ENCODE measurements at places on chromosomes 7 and 10.

GRCh38 chr7:94054130-94054529 lies 50.0 kb upstream of the BET1 start:
- DNase-seq: no peak

DNA sequence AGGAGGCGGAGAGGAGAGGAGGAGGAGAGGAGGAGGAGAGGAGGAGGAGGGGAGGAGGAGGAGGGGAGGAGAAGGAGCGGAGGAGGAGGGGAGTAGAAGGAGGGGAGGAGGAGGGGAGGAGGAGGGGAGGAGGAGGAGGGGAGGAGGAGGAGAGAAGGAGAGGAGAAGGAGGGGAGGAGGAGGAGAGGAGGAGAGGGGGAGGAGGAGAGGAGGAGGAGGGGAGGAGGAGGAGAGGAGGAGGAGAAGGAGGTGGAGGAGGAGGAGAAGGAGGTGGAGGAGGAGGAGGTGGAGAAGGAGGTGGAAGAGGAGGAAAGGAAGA lies 15.5 kb upstream of the CRCP start:
- DNase-seq: no peak

DNA sequence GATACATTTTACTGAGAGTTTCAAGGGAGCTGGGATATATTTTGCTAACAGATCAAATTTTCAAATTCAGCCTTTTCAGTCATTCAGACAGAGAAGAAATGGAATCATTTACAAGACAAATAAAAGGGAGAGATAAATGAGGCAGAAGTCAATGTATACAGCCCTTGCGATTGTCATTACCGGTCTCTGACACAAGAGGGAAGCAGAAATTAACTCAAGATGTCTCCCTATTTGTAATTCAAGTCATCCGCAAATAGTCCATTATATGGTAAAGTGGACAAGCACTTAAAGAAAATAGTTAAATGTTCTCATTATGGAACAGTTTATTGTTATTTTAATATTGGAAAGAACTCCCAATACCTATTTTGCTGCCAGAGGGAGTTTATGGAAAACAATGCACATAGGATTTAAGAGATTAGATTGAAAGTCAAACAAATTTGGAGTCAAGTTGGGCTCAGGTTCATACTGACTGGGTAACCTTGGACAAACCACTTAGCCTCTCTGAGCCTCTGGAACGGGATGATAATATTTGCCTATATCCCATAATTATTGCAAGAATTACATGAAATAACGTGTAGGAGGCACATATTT lies 89.3 kb upstream of the PRKCQ start:
- no peak for DNase-seq

- DNase-seq: no peak
Observed at GRCh38 chr7:90836937-90837336, 240.8 kb downstream of the CDK14 start.

GRCh38 chr10:109957092-109957797 lies 33.9 kb upstream of the XPNPEP1 start:
- no peak for DNase-seq

- no peak for DNase-seq
Observed at GRCh38 chr7:140045697-140046096, 17.1 kb downstream of the PARP12 start.

- no peak for DNase-seq
Observed at GRCh38 chr10:112799038-112799437, 151.0 kb upstream of the TCF7L2 start.

- no peak for DNase-seq
Observed at GRCh38 chr7:78212476-78213060, 414.0 kb downstream of the PHTF2 start.

GRCh38 chr10:71079761-71080380 lies 132.5 kb upstream of the UNC5B start:
- DNase-seq: no peak

GRCh38 chr7:13992596-13992964 lies 3.1 kb upstream of the ETV1 start:
- no peak for DNase-seq

DNA sequence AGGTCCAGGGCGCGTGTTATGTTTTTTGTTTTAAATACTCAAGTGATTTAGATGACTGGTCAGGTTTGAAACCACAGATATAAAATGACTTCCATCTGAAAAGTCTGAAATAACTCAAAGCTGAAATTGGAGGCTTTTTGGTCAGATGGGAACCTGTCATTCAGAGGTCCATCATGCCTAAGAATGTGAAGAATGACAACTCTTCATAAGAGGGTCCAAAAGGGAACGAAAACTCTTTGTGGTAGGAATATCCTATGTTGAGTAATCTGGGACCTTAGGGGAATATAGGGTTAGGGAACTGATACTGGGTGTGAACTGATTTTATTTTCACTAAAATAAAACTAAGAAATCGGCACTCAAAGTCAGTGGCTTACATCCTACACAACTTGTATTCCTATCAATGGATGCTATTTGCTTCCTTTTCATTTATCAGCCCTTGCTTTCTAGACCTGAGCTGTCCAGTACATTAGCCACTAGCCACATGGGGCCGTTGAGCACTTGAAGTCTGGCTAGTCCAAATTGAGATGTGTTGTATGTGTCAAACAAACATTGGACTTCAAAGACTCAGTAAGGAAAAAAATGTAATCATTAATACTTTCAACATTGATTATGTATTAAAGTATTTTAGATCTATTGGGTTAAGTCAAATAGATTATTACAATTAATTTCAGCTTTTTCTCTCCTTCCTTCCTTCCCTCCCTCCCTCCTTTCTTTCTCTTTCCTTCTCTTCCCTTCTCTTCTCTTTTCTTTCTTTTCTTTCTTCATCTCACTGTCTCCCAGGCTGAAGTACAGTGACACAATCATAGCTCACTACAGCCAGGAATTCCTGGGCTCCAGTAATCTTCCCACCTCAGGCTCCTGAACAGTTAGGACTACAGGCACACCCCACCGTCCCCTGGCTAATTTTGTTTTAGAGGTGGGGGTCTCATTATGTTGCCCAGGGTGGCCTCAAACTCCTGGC lies 56.5 kb upstream of the KDM7A start:
- DNase-seq: no peak

DNA sequence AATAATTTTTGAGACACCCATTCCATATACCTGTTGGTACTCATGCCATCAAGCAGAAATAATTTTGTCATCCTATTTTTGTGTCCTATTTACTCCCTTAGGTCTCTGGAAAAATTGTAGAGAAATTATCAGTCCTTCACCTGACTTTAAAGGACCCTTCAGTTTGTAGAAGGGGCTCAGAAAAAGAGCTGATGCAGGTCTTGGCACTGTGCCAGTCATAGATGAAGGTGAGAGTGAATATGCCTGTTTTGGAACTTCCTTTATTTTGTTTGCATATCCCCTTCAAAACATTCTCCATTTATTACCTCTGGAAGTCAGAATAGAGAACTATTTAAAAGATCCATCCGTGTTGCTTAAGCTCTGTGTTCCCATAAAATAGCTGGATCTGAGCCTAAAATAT lies 321.0 kb upstream of the TPK1 start:
- DNase-seq: no peak

- no peak for DNase-seq
Observed at GRCh38 chr7:31873816-31874597, 187.0 kb downstream of the PPP1R17 start.

DNA sequence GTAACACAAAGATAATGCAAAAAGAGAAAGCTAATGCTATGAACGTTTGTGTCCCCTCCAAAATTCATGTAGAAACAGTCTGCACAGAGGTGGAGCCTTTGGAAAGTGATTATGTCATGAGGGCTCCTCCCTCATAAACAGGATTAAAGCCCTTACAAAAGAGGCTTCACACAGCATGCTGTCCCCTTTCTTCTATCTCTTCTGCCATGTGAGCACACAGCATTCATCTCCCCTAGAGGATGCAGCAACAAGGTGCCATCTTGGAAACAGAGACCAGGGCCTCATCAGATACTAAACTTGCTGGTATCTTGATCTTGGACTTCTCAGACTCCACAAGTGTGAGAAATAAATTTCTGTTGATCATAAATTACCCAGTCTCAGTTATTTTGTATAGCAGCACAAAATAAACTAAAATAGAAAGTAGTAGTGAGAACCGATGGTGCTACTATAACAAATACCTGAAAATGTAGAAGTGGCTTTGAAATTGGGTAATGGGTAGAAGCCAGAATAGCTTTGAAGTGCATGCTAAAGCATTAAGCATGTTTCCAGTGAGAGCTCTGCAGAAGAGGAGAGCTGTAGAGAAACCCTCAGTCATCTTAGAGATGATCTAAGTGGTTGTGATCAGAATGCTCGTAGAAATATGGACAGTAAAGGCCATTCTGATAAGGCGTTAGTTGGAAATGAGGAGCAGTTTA lies 108.7 kb downstream of the DNAJC1 start:
- DNase-seq: no peak

GRCh38 chr7:137933270-137934017 lies 68.4 kb downstream of the CREB3L2 start:
- no peak for DNase-seq

DNA sequence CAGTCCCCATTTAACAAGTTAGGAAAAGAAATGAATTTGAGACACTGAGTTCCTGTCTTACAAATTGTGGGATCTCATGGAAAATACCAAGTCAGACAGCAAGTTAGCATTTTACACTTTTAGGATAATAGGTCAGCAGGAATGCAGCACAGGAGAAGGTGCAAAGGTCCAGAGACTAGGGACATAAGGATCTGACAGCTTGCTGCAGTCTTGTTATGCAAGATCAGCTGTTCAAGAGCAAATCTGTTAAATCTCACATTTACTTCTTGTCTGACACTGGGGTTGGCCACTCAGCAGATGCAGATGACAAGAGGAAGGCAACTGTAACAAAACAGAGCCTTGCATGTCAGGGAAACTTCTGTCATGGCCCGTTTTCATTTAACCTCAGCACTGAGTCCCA lies 239.6 kb downstream of the PHF14 start:
- no peak for DNase-seq

GRCh38 chr7:2519119-2519930 lies at the start of gene LFNG:
Gene LFNG (plus strand): TSS chr7:2519774. CDS start chr7:2519862, 88 bp downstream.
- DNase-seq: no peak

DNA sequence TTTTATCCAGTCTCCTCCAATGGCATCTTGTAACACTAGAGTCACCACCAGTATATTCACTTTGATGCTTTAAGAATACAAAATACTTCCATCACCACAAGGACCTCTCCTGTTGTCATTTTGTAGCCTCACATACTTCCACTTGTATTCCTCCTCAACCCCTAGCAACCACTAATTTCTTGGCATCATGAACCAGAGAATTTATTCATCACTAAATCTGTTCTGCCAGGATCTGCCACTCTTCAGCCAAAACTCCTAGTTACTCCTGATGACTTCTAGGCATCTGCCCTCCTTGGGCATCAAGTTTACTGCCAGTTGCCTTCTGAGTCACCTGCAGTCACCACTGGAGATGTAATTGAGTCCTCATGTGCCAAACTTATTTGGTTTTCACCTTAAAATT lies 906.8 kb downstream of the CNTNAP2 start:
- DNase-seq: no peak

- DNase-seq: no peak
Observed at GRCh38 chr7:27515933-27516332, 146.8 kb downstream of the HIBADH start.

- no peak for DNase-seq
Observed at GRCh38 chr7:98213888-98214810, 2.9 kb downstream of the BHLHA15 start.

DNA sequence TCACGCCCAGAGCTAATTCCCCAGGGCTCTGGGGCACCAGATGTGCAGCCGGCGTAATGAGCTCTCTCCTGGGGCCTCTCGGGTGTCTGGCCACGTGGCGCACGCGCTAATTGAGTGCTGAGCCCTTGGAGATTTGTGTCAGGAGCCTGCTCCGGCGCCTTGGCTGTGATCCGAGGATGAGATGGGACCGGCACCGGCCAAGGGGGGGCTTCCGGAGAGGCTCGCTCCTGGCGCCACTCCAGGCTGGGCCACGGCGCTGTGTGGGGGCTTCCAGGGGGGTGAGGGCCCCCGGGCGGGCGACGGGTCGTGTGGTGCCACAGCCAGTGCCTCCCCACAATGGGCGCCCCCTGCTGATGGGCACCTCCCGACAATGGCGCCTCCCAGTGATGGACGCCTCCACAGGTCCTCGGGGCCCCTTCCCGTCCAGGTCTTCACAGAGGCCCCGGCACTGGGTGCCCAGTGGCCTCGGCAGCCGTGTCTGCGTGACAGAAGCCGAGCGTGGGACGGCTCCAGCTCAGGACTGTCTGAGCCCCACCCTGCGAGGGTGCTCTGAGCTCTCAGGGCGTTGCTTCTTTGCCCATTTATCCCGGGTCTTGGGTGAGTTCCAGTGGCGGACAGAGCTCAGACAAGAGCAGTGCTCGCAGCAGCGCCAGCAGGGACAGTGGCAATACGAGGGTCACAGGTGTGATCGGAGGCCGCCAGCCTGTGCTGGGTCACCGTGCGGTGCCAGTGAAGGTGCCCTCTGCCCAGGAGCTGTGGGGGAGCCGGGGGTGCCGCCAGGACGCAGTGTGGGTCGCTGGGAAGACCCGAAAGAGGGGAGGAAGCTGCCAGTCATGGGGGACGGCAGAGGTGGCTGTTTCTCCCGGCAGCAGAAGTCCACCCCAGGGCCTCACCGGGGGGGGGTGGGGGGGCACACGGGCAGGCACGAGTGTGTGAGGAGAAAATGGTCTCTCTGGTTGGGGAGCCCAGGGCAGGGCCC lies 8.2 kb upstream of the NKX6-2 start:
- DNase-seq: no peak

DNA sequence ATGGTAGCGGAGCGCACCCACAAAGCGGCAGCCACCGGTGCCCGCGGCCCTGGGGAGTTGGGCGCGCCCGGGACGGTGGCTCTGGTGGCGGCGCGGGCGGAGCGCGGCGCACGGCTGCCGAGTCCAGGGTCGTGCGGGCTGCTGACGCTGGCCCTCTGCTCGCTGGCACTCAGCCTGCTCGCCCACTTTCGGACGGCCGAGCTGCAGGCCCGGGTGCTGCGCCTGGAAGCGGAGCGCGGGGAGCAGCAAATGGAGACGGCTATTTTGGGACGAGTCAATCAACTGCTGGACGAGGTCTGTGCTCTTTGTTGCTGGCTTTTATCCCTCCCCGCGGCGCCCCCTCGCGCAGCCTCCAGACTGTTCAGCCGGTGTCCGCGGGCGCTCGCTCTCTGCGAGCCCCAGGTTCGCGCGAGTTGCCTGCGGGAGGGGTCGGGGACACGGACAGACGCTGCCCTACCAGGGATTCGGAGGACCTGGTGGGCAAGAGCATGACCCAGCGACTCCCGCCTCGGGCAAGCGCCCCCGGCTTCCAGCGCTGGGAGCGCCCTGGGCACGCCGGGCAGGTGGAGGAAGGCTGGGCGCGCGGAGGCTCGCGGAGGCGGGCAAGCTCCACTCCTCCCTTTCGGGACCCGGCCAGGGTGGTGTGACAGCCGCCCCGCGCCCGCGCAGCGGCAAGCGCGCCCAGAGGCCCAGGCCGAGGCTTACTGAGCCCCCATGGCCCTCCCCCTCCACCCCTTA lies 887 bp downstream of the COL13A1 start:
- DNase-seq: no peak

GRCh38 chr7:105020926-105021325 lies 6.9 kb downstream of the KMT2E start:
- no peak for DNase-seq

GRCh38 chr10:17872191-17873091 lies 63.3 kb downstream of the MRC1 start:
- no peak for DNase-seq

GRCh38 chr7:129767120-129768015 lies 155.8 kb downstream of the NRF1 start:
- DNase-seq: no peak
